ENCODE measurements at places on chromosomes 5 and 9. TPM values are rescaled to one million over a fixed set of nuclear protein-coding genes. Genes with fewer than 3 reads are reported as not detected.

- DNase-seq: no peak
Observed at GRCh38 chr9:76603448-76603895, 144.5 kb downstream of the GCNT1 start.

The SIT1 gene
- not detected for total RNA-seq

The CD72 gene
- 1.4 TPM for total RNA-seq

GRCh38 chr5:37435261-37435660 lies 56.1 kb downstream of the WDR70 start:
- no peak for DNase-seq

DNA sequence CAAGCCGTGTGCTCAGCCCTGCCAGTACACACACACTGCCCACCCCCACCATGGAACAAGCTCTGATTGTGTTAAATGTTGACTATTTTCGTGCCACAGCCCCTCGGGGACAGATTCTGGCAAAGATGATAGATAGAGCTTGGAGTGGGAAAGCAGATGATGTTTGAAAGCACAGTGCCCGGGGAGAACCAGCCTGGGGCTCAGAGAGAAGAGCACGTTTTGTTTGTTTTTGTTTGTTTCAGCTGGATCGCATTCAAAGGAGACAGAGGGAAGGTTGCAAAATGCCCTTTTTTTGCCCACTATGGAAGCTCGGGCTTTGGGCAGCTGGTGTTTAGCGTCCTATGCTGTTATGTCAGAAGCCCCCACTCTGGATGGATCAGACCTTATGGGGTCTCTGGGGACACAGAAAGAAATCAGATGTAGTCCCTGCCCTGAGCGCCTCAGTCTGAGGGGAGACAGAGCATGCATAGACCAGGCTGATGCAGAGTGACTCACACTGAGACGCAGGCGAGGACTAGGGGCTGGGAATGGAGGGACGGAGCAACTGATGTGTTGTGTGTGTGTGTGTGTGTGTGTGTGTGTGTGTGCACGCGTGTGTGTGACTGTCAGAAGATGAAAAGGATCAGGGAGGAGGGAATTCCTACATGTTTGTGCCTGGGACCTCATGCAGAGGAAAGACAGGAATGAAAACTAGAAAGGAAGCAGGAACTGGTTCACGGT lies 229.7 kb downstream of the MELK start:
- no peak for DNase-seq

DNA sequence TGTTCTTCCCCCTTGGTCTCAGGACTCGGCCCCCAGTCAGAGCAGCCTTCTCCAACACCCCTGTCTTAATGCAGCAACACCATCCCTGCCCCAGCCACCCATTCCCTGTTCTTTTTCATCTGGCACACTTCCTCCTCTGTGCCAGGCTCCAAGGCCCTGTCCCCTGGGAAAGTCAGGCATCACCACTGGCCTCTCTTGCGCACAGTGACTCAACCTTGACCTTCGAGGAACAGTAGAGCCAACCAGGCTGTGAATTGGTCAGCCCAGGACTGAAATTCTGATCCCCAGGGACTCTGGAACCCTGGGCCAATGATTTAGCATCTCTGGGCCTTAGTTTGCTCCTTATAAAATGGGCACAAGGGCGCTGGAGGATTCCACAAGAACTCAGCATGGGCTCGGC lies 10.5 kb upstream of the RALGDS start:
- no peak for DNase-seq

GRCh38 chr5:73301208-73301901 lies 128.4 kb downstream of the TMEM174 start:
- no peak for DNase-seq

DNA sequence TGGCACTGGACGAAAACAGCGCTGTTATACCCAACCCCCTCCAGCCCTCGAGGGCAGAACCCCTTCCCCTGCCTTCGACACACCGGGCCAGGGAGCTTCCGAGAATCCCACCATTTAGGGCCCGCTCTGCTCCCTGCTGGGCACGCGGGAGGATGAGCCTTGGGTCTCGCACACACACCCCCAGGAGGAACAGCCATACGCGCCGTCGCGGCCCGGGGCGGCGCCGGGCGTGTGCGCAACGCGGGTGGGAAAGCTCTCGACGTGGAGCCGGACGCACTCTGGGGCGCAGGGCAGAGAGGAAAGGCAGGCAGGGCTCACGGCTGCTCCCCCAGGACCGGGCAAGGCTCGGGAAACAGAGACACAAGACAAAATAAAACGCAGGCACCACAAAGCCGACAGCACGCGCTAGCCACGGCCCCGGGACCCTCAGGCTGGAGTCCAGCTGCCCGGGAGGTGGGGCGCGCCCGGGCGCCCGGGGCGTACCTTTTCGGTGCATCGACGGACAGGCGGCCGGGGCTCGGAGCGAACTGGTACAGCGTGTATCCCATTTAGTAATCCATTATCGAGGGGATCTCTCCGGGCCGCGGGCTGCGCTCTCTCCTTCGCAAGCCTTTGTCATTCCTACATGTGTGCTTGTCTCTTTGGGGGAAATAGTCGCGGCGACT lies 789 bp downstream of the SEMA6A start:
- DNase-seq: peak; percentile 26

DNA sequence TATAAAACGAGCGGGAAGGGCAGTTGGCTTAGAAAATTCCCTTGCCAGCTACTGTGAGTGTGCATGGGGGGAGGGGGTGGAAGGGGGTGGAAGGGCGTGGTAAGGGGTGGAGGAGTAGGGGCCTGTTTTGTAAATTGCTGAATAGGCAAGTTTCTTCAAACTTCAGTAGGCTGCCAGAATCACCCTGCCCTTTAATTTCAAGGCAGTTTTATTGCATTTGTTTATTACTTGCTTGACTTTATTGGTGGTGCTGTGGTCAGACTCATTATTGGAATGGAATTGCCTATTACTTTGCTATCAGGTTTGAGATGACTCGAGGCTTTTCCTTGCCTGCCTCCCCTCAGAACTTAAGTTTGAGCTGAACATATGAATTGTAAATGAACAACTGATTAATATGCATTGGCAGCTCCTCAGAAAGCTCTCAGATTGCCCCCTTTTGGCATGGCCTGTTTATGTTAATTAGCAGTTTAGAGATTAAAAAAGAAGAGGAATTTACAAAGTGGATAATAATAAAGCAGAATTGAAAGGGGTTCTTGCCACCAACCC lies 76.0 kb downstream of the SEMA6A start:
- no peak for DNase-seq

DNA sequence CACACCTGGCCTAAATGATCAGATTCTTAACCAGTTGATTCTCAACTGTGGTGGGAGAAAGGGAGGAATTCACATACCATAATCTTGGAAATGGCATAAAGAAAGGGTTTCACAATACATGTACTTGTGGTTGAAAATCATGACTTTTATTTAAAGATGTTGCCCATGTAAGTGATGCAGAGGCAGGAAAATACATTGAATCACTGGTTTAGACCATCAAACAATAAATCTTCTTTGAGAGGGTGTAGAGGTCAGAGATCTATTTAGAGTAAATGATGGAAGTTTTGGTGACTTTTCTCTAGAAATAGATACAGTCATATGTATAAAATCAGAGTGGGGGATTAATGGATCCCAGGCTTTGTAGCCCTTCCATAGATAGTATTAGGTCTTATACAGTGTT lies 15.4 kb downstream of the NDUFS4 start:
- no peak for DNase-seq

The SMAD5 gene
- total RNA-seq: 82.6 TPM

DNA sequence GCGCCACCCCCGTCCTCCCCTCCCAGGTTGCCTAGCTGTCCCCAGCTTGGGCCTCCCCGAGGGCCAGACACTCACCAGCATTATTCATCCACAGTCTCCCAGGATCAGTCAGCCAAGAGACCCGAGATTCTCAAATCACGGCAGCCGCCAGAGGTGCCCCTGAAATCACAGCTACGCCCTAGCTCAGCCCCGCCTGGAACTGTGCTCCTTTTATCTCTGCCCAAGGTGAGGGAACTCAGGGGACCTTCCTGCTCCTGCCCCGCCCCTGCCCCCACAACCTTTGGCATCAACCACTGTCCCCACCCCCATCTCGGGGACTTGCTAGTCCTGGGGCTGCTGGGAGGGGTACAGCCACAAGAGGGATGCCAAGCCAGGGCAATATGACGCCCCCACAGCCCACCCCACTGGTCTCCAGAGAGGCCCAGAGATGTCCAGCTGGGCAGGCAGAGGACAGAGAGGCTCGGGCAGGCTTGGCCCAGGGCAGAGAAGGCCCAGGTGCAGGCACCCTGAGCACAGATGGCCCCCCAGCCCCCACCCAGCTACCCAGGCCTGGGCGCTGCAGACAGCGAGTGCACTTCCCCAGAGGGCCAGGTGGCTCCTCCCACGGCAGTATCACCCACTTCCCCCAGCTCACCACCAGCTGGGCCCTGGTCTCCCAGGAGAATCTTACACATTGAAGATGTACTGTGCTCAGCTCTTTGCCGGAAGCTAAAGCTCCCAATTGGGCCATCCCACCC lies at the start of gene FUT7:
TSS of gene FUT7 (minus strand) at position 185 of the 737 bp plus-strand sequence. CDS start at position 88, 97 bp downstream.
- DNase-seq: no peak

- DNase-seq: no peak
Observed at GRCh38 chr9:136177224-136177623, 27.7 kb downstream of the LHX3 start.

- no peak for DNase-seq
Observed at GRCh38 chr5:76404223-76405211, 1.4 kb downstream of the IQGAP2 start.

DNA sequence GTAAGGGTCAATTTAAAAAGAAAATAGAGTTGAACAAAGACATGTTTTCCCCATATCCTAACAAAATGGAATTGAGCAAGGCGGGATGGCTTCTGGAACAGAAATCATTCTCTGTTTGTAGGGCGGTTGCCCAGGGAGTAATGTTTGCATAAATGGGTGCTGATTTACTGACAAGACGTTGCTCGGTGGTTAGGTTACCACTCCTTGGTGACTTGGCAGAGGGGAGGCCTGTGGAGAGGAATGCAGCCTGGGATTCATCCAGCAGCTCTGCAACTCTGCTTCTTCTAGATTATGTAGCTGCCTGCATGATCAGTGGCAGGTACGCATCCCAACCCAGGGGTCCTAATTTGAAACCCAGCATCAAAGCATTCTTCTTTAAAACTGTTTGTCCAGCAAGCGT lies 200.2 kb downstream of the CFAP90 start:
- no peak for DNase-seq

DNA sequence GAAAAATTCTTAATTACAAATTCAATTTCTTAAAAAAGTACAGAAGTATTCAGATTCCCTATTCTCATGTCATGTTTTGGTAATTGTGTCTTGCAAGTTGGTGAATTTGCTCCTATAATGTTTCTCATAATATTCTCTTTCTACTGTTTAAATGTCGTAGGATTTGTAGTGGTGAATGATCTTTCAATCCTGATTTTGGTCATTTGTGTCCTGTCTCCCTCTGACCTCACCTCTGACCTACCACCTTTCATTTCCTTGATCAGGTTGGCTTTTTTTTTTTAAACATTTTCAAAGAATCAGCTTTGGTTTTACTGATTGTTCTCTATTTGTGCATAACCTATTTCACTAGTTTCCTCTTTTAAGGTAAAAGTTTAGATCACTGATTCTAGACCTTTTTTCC lies 102.6 kb downstream of the AUH start:
- no peak for DNase-seq

The BTNL8 gene
- total RNA-seq: not detected

DNA sequence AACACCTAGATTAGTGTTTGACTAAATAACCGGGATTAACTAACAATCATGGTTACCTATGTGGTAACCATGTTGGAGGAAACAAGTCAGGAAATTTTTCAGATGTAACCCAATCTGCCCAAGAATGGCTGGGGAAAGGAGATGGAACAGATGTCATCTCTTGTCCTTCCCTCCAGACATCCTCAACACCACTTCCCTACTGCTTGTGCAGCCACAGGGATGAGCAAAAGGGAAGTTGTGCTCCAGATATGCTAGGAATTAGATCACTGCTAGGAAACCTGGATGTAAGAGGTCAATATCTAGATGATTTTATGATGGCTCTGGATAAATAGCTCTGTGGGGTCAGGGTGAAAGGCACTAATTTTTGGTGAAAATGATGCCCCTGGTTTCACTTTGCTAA lies 61.3 kb upstream of the ELL2 start:
- DNase-seq: no peak

GRCh38 chr5:55421074-55421529 lies 113.3 kb downstream of the MTREX start:
- no peak for DNase-seq

GRCh38 chr9:127897193-127897692 lies 2.2 kb downstream of the ST6GALNAC6 start:
- DNase-seq: peak; percentile 66

DNA sequence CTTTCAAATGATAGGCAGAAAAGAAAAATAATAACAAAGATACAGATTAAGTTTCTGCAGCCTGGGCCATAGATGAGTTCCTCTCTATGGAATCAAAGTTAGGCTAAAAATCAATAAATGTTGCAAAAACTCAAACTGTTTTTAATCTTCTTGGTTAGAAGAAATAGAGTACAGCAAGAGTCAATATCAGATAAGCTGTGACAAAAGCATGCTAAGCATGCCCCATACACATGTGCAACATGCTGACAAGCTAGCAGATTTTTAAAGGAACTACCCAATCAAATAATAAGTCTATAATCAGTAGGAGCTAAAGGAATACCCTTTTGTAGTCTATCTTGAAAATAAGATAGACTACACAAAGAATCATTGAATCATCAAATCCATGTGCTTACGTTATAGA lies 6.7 kb downstream of the ERP44 start:
- DNase-seq: no peak

DNA sequence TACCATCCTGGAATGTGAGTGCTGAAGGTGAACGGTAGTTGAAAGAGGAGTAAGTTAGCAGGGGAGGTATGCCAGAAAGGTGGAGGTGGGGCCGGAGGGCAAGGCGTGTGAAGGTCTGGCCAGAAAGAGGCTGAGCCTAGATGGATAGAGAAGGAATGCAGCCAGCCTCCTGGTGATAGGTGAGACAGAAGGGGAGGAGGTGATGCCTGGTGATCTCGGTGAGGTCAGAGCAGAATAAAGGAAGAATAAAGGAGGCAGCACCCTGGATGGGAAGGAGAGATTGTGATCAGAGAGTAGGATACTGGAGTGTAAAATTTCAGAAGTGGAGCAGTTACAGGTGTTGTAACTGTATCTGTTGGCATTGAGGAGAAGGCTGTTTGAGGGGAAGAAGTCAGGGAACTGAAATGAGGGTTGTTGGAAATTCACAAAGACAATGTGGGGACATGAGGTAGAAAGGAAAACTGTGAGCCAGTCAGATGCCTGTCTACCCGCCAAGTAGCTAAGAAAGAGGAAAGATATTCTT lies 2.0 kb downstream of the GNG10 start:
- no peak for DNase-seq

The NTRK2 gene
- total RNA-seq: 20.1 TPM

DNA sequence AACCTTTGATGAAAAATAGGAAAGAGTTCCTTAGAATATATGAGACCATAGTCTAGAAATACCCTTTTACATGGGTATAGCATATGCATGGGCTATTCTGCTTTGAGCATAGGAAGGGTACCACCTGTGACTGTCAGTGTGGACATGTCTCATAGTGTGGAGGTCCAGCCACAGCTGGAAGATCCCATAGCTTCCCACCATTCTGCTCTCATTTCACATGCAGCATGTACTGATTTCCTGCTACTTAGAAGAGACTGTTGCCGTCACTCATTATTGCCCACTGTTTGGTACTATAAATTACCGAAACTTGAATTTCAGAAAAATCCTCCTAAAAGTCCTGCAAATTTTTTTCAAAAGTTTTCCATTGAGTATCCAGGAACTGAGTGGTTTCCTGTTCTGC lies 477.8 kb upstream of the DAB2 start:
- DNase-seq: no peak

The HK3 gene
- total RNA-seq: not detected
